Stimulated activated CD8-positive, alpha-beta memory T cell treated with anti-CD3 and anti-CD28 coated beads, Interleukin-2, amount 100 ng/mL, for 1 hour (primary cell): ENCODE measurements at places on chromosomes 1 and 21.

- no peak for DNase-seq
These were observed 79.0 kb upstream of the KRTAP19-8 start for GRCh38 chr21:31117128-31117916.

GRCh38 chr1:92277105-92277723 is 21.6 kb downstream of the GLMN start:
- no peak for DNase-seq

- no peak for DNase-seq
These were observed 20.6 kb upstream of the NBL1 start for GRCh38 chr1:19623523-19623922.

DNA sequence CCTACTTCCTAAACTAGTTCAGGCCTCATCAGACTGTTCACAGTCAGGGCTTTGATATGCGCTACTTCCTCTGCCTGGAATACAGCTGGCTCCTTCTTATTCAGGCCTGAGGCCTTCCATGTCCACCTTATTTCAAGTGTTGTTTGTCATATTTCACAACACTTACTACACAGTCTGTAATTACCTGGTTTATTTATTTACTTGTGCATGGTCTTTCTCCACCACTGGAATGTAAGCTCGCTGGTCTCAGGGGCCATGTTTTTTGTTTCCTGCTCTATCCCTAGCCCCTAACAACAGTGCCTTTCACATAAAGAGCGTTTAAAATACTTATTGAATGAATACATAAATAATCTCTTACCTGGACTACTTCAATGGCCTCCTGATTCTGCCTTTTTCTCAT is 4.6 kb upstream of the SRSF4 start:
- no peak for DNase-seq

DNA sequence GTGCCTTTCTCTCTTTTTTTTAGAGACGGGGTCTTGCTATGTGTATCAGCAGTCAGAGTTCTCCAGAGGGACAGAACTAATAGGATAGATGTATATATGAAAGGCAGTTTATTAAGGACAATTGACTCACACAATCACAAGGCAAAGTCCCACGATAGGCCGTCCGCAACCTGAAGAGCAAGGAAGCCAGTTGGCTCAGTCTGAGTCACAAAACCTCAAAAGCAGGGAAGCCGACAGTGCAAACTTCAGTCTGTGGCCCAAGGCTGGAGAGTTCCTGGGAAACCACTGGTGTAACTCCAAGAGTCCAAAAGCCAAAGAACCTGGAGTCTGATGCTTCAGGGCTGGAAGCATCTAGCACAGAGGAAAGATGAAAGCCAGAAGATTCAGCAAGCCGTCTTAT is 16.3 kb upstream of the H3-3A start:
- no peak for DNase-seq

DNA sequence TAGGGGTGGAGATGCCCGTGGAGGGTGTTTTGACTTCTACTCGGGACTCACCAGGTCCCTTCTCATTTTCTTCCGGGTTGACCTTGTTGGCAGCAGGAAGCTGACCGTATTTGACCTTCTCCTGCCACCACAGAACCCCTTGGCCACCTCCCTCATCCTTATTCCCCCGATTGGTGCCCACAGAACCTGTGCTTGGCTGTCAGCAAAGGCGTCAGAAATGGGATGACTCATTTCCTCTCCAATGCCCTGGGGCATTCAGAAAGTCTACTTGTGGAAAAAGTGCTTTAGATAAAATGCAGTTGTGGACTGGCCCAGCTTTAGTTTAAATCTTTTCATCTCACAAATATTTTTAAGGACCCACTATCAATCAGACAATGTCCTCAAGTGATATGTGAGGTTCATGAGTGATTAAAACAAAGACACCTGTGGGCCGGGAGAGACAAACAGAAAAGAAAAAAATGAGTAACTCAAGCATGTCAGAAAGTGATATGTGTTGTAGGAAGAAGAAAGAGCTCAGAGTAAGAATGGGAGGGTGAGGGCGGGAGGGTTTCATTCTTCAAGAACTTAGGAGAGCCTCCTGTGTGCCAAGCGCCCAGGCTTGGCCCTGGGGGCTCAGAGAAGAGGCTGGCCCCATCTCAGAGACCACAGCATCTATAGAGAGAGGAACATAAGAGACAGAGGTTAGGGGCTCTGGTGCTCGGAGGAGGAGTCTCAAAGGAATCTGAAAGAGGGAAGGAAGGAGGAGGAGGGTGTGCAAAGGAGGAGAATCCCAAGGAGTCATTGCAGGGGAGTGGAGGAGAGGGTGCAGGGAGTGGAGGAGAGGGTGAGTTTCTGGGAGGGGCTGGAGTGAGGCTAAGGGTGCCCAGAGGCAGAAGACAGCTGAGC is 221.6 kb upstream of the VAMP3 start:
- DNase-seq: no peak

GRCh38 chr1:215285013-215285800 is 202.7 kb downstream of the KCNK2 start:
- no peak for DNase-seq

- DNase-seq: no peak
These were observed 25.9 kb upstream of the RCAN1 start for GRCh38 chr21:34640858-34641257.

DNA sequence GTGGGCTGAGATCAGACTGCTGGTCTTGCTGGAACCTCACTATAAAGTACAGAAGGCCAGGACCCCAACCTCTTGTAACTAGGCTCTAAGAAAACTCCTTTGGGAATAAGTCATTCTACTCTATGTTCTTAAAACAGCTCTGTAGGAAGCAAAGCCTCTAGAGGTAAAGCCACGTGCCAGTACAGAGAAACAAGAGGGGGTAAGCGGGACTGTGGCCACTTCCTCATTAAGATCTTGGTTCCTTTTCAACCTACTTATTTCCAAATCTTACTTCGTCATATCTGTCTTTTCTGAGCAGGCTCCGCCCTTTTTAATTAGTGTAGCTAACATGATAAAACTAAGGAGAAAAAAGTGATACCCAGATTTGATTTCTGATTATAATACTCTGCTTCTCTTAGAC is 3.8 kb downstream of the NCSTN start:
- DNase-seq: no peak

GRCh38 chr1:34987018-34987417 is 1.9 kb upstream of the TMEM35B start:
- no peak for DNase-seq

DNA sequence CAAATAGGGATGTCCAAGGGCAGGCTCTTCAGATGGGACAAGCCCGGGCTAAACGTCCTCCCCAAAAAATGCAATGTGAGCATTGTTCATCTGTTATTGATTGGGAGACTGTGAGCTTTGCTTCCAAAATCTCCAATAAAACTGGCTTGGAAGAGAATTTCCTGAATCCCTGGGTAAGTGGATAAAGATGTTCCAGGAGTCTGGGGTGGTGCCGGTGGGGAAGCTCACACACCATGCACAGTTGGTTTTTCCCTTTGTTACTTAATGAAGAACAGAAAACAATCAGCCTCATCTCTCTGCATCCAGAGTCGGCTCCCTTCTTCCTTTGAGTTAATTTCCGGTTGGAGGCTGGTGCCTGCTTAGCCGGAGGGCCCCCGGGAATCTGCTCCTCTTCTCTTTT is 72.1 kb upstream of the ZBTB40 start:
- no peak for DNase-seq

- no peak for DNase-seq
These were observed 105.8 kb downstream of the COLGALT2 start for GRCh38 chr1:183931646-183932271.

- DNase-seq: no peak
These were observed 75.6 kb downstream of the TAS1R2 start for GRCh38 chr1:18783705-18784481.

GRCh38 chr1:35559317-35559944 is 1.8 kb downstream of the NCDN start:
- no peak for DNase-seq

- DNase-seq: no peak
These were observed 397.9 kb upstream of the TMPRSS15 start for GRCh38 chr21:18801468-18801867.

DNA sequence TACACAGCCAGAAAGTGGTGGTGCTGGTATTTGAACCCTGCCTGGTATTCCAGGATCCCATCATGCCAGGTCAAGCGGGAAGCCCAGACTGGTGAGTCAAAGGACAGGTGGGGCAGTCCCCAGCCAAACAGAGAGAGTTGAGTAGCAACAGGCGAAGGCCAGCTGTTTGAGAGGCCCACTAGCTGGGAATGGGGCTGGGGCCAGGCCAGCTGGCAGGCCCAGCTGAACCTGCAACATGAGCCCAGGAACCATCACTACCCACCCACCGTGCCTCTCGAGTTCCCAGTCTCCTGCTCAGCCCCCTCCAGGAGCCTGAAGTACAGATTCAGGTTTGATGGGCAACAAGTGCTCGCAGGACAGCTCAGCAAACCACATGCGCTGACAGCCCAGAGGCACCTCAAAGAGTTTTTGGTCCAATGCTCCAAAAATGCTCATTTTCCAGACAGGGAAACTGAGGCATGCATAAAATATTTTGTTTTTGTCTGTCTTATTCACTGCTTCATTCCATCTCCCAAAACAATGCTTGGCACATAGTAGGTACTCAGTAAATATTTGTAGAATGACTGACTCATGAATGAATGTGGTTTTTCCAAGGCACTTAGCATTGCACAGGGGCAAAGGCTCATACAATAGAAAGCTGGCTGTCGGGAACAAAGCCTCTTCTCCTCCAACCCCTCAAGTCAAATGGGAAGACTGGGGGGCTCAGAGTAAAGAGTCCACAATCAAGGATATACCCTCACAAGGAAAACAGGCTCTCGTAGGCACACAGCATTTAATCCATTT is 42.5 kb upstream of the CLIC4 start:
- no peak for DNase-seq

DNA sequence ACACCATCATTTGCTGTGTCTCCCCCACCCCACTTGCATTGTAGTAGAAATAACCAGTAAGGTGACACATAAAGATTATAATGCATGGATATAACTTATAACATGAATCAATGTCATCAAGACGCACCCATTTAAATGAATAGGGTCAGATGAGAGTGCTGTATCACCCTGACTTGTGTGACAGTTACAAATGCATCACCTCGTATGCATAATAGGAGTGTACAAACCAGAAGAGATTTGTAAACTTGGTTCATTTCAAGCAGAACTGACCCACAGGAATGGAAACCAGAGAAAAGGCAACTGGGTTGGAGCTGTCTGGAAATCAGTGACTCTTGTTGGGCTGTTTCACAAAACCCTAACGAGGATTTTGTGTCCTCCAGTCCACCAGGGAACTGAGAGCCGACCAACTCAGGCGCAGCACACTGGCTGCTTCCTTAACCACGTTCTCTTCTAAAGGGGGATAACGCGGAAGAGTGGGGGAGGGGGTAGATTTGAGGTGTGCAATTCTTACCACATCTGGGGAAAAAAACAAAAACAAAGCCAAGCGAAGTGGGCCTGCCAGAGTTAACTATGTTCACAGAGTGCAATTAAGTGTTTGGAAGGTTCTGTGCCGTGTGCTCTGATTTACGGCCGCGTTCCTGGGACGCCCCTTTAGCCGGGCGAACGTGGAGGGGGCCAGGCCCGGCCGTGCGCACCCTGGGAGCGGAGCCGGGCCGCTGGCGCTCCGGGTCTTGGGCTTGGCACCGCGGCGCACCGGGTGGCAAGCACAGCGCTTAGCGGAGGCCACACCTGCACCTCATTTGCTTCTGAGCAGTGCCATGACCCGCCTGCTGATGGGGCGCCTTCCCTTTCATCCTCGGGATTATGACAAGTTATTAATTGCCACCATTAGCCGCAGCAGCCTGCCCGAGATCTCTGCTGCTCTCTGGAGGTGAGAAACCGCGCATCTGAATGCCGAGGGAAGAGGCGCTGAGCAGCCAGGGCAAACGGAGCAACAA is 248.8 kb upstream of the FOXD3 start:
- DNase-seq: no peak

GRCh38 chr1:204791453-204792353 is 79.0 kb upstream of the NFASC start:
- peak; percentile 67 for DNase-seq

DNA sequence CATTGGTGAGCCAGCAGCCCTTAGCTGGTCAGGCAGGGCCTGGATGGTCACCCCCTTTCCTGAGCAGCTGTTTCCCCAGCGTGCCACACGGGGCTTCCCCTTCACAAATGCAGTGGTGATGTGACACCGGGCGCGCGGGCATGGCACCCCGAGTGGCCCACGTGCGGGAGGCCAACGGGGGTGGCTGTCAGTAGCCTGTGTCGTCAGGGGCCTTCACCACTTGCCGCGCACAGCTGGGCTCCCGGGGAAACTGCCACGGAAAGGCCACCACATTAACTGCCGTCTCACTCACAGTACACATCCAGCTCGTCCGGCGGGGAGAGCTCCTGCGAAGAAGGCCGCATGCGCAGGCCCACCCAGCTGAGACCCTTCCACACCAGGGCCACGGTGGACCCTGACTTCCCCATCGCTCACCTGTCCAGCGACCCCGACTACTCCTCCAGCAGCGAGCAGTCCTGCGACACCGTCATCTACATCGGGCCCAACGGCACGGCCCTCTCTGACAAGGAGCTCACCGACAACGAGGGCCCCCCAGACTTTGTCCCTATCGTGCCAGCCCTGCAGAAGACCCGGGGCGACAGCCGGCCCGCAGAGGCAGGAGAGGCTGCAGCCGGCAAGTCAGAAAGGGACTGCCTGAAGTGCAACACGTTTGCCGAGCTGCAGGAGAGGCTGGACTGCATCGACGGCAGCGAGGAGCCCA is 530.5 kb downstream of the KIF26B start:
- no peak for DNase-seq

GRCh38 chr1:83741348-83741747 is 257.6 kb downstream of the TTLL7 start:
- DNase-seq: no peak

DNA sequence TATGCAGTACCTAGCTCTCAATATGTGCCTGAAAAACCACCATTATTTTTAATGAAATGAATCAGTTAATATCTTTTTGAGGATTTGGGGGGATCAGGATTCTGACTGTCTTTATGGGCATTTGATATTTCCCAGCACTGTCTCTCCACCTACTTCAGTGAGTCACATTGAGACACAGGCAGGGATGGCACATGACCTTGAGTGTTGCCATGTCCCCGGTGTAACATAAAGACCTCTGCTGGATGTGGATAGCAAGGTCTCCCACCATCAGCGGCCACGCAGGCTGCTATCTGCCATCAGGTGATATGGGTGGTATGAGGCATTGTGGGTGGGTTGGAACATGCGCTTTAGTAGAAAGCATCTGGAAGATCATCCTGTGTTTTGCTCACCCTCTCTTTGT is 103.2 kb downstream of the RGL1 start:
- DNase-seq: no peak

DNA sequence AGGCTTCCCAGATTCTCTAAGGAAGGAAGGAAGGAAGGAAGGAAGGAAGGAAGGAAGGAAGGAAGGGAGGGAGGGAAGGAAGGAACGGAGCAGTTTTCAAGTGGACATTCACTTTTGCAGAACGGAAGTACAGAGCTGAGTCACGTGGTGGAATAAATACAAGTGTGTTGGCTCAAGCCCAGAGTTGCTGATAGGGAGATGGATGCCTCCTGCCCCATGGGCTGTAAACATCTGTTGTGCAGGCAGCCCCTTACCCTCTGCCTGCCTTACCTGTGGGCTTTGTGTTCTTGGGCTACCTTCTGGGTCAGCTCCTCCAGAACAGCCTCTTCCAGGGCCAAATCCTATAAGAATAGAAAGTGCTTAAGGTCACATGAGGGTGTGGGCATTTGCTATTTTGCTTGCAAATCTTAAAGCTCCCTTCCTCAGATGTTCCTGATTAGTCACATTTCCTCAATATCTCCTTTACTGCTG is 121.7 kb downstream of the SMYD2 start:
- DNase-seq: no peak

GRCh38 chr1:3393024-3393986 is 61.2 kb upstream of the ARHGEF16 start:
- no peak for DNase-seq

GRCh38 chr1:167440776-167441175 is 77.6 kb downstream of the CD247 start:
- DNase-seq: no peak
